ENCODE measurements at places on chromosomes 1 and 21.

DNA sequence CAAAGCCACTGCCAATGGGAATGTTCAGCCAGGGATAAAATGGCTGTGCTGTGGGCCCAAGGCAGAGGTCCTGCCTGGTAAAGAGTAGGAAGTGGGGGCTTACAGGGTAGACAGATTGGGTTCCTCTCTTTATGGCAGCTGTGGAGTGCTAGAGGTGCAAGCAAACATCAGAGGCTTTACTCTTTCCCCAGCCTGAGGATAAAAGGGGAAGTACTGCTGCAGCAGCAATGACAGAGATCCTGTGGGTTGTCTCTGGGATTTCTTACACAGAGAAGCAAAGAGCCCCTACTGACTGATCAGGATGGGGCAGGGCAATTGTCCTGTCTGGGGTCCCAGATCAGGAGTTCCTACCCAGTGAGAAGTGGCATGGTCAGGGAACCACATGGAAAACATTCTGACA, 54.2 kb downstream of the DRAM2 start:
- DNase-seq, result no peak

DNA sequence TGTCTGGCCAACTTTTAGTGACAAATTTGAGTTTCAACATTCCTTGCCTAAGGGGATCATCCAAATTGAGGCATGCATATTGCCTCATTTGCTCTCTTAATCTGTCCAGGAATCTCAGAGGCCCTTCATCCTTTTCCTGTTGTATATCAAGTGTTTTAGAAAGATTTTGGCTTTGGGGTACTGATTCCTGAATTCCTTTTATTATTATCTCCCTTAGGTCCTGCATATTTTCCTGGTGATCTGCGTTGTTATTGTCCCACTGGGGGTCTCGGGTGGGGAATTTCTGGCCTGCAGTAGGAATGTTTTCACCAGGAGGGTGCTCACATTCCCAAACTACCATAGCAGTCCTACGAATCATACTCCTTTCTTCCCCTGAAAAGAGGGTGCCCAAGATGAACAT, 4.4 kb upstream of the AADACL3 start:
- DNase-seq, result peak; percentile 35

DNA sequence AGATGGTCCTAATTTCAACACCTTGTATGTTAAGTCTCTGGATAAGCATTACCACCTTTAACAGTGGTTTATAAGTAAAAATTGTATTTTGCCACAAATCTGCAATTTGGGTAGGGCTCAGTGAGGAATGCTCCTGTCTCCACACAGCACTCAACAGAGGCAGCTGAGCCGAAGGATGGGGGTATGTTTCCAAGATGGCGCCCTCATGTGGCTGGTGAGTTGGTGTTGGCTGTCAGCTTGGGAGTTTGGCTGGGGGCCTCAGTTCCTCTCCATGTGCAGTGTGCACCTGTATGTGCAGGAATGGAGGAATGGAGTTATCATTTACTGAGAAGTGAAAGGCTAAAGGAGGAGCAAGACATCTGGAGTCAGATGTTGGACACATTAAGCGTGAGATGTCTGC, 136.8 kb downstream of the GABPA start:
- DNase-seq, result no peak

DNA sequence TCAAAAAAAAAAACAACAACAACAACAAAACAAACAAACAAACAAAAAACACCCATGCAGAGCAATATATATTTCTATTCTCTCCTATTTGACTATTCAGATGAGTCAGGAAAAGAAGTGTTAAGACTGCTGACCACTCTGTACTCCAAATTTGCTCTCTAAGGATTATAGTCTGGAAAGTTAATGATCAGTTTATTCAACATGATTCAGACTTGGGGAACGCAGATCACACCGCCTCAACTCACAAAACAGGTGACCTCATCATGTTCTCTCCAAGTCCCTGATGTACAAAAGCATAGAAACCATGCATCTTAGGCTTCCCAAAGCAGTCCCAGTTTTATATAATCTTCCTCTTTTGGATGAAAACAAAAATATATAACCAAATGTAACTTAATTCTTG, 51.9 kb upstream of the PRRC2C start:
- DNase-seq, result peak; percentile 68

DNA sequence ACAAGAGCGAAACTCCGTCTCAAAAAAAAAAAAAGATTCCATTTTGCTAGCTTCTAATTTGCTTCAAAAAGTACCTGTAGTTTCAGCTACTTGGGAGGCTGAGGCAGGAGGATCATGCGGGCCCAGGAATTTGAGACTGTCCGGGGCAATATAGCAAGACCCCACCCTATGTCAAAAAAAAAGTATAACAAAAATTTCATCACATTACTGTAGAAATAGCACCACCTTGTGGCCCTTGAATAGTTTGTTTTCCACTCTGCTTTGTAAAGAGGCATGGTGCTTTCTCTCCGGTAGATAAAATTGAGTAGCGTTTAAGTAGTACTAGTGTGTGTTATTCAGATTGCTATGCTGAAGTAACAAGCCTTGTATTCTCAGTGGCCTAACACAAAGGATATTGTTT, 18.2 kb upstream of the MSTO1 start:
- DNase-seq, result peak; percentile 79

DNA sequence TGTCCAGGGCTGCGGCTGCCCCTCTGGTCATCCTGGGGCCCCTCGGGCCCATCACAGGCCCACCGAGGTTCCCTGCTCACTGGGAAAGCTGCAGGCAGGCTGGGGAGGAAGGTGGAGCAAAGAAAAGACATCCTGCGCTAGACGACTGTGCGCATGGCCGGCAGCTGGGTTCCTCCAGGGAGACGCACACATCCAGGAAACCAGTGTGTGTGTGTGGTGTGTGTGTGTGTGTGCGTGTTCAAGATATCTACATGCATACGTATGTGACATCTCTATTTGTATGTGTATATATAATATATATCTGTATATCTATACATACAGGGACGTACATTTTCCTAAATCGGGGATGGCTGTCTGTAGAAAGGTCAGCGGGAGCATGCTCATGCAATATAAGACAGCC, 63.7 kb downstream of the ACOT7 start:
- DNase-seq, result peak; percentile 57

DNA sequence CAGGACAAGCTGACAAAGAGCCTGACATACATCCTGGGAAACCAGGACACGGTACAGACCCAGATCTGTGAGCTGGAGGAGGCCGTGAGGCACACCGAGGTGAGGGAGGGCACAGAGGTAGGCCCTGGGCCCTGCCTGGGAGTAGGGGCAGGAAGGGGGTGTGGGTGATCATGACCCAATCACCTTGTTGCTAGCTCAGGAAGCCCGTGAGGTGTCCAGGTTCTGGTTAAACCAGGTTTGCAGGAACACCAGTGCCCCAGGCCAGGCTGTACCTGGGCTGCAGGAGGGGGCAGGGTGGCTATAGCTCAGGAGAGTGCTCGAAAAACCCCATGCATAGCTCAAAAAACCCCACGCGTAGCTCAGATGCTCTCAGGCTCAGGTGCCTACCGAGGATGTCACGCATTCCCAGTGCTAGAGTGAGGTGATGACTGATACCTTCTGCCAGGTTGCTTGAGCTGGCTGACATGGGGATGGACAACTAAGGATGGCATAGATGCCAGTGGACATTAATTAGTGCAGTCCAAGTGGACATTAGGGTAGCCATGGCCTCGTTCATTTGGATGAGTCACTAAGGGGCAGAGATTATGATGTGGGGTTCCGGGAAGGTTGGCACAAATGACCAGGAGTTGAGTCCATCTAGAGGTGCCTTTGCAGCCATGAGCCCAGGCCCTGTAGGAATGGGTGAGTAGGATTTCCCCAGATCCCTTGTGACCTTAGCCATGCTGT, 3.7 kb downstream of the TRIM46 start:
- no peak for DNase-seq

DNA sequence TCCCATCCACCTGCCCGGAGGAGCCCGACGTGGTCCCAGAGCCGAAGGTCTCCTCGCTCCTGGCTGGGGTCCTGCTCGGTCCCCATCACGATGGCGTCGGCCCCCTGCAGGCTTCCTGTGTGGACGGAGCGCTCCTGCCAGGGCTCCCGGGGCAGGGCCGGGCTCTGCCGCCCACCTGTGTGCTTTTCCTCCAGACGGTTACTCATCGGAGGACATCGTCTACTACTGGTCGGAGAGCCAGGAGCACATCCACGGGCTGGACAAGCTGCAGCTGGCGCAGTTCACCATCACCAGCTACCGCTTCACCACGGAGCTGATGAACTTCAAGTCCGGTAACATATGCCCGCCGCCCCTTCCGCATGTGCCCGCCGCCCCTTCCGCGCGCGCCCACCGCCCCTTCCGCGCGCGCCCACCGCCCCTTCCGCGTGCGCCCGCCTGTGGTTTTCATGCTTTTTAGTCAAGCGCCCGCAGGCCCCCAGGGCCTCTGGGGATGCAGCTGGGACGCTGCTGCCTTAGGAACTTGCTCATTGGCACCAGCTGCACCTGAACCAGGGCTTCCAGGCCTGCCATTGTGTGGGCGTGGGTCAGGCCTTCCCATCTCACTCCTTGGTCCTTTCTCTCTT, 8.9 kb downstream of the GABRD start:
- no peak for DNase-seq

DNA sequence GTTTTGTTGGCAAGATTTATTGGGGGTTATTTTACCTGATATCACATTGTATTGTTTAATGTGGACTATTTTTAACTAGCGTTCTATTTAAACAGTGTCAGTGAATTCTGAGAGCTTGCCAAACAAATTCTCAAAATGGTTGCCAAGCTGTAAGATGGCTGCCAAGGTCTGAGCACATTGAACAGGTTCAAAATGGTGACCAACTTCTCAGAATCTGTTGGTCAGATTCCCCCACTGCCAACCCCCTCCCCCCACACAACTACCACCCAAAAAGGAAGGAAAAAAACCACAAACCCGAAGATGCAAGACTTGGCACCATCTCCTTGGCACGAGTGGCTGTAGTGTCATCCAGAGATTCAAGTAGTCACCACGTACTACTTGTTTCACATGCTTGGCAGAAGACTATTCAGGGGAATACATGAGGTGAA, 159.1 kb downstream of the NFIA start:
- DNase-seq, result peak; percentile 13

DNA sequence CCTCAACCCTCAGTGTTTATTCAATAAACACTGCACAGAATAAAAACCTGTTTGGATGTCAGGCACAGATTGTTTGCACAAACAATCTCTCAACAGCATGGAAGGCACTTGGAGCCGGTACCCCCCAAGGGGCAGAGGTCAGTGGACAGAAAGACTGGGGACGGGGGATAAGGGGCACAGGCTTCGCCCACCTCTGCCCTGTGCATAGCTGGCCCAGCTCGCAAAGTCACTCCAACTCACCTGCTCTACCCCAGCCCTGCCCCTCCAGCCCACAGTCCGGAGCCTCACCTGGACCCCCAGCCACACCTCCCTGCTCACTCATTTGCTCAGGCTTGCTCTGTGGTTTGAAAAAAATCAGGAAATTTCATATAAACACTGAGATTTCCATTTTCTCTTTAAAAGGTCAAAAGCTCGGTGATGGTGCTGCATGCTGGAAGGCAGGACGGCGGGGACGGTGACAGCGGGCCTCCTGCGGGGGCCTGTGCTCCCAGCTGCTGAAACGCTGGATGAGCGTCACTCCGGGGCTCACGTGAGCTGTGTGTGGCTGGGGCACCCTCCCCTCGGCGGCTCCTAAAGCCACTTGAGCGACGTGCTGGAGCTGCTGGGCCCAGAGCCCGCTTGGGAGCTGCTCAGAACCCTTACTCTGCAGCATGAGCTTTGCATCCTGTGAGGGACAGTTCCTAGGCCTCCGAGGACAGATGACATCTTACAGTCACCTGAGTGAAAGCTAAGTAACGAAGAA, 54.5 kb downstream of the PRDM15 start:
- no peak for DNase-seq

- DNase-seq, result no peak
These were observed 89.7 kb upstream of the SLC45A1 start for GRCh38 chr1:8228253-8228652.

DNA sequence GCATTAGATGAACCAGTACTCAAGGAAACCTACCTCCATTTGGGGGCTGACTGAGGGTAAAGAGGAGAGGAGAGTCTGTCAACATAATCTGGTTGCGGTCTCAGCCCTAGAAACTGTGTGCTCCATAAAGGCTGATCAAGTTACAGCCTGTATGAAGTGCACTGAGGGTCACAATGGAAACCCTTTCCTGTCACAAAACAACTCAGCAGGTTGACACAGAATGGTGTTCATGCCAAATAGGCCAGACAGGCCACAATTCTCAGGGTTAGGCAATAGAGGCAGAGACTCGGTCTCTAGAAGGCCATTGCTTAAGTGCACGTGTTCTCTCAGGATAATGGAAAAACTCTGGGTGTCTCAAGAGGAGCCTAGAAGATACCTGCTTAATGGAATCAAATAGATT, 4.1 kb upstream of the ANKRD35 start:
- no peak for DNase-seq

DNA sequence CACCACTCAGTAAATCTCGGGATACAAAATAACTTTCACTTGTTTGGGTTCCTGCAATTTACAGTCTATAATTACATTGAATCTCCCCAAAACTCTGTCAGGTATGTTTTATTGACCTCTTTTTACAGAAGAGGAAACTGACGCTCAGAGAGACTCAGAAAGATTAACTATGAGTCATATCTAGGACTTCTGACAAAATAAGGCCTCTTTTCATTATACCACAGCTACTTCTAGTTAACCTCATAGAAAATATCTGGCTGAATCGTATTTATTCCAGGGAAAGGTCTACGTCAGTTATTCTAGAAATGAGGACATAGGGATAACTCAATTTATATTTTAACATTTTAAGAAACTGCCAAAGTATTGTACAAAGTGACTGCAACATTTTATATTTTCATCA, 211.1 kb upstream of the FAM78B start:
- DNase-seq, result no peak

DNA sequence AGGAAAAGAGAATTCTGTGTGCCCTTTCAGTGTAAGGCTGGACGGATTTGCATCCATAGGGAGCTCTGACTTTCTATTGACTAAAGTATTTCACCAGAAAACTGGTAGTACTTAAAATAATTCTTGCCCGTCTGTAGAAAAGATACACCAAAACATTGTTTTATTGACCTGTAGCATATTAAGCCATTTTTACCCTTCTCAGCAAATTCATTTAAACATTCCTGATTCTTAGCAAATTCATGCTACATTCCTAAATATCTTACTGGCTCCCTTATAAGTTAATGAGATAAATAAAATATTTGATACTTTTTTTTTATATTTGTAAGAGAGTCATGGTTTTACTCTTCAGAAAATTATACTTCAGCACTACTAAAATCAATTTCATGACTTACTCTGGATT, 1.6 kb upstream of the IPP start:
- DNase-seq, result no peak

All from GM23248 (cell line).